ENCODE measurements at places on chromosomes 7 and 10. TPM values are rescaled to one million over a fixed set of nuclear protein-coding genes. Genes with fewer than 3 reads are reported as not detected.

Gene AKR1C1
- polyA plus RNA-seq = 14.0 TPM

Gene GDF2
- not detected for polyA plus RNA-seq

Gene KIF11
- 35.2 TPM for polyA plus RNA-seq

Gene AKR1B1
- 107 TPM for polyA plus RNA-seq

Gene NOD1
- polyA plus RNA-seq = 7.2 TPM

Gene EEPD1
- polyA plus RNA-seq = 5.4 TPM

Gene GLUD1
- 139 TPM for polyA plus RNA-seq

Gene ZNF727
- not detected for polyA plus RNA-seq

Gene PTPRN2
- 9.2 TPM for polyA plus RNA-seq

Gene POU6F2
- 0.10 TPM for polyA plus RNA-seq

Gene GIMAP5
- polyA plus RNA-seq = 5.7 TPM

Gene CTTNBP2
- 24.5 TPM for polyA plus RNA-seq

Gene GJC3
- polyA plus RNA-seq = 0.60 TPM

Gene PTPN20
- 4.2 TPM for polyA plus RNA-seq

Gene COG5
- 38.1 TPM for polyA plus RNA-seq

Gene CYP26C1
- 0.05 TPM for polyA plus RNA-seq

Gene RP9
- 23.9 TPM for polyA plus RNA-seq

Gene CLRN3
- 16.4 TPM for polyA plus RNA-seq

Gene PLAC9
- 12.6 TPM for polyA plus RNA-seq

Gene AKR1C8
- 0.25 TPM for polyA plus RNA-seq

Gene SUN3
- not detected for polyA plus RNA-seq

Gene RNF133
- not detected for polyA plus RNA-seq

Gene HOXA4
- polyA plus RNA-seq = 24.3 TPM

Gene RAMP3
- 12.8 TPM for polyA plus RNA-seq

Gene COL1A2
- 1,015 TPM for polyA plus RNA-seq

Gene OR6V1
- not detected for polyA plus RNA-seq

Gene ANKRD61
- 1.4 TPM for polyA plus RNA-seq

Gene NME8
- polyA plus RNA-seq = 0.17 TPM

Gene ABCB4
- polyA plus RNA-seq = 2.0 TPM

Gene TCERG1L
- 1.8 TPM for polyA plus RNA-seq
